ENCODE measurements at places on chromosomes 7 and 10. TPM values are rescaled to one million over a fixed set of nuclear protein-coding genes. Genes with fewer than 3 reads are reported as not detected.

The COBL gene
- total RNA-seq = 0.34 TPM

The PPA1 gene
- 256 TPM for total RNA-seq

The MAPK8 gene
- 41.4 TPM for total RNA-seq

The ZC3HAV1 gene
- 17.1 TPM for total RNA-seq

The PKD2L1 gene
- not detected for total RNA-seq

The SOSTDC1 gene
- not detected for total RNA-seq

The HABP2 gene
- not detected for total RNA-seq

The CDH23 gene
- total RNA-seq = 0.14 TPM

The KLF14 gene
- not detected for total RNA-seq

The ZNF138 gene
- total RNA-seq = 15.7 TPM

The TMEM140 gene
- total RNA-seq = 1.8 TPM

The SYT15 gene
- total RNA-seq = 0.14 TPM

The EXOC6 gene
- total RNA-seq = 5.8 TPM

The ZNF22 gene
- 10.0 TPM for total RNA-seq

The CALN1 gene
- total RNA-seq = not detected

The LBX1 gene
- not detected for total RNA-seq

The ICA1 gene
- total RNA-seq = 10.6 TPM

The GIMAP1 gene
- not detected for total RNA-seq

The MDFIC gene
- 7.5 TPM for total RNA-seq

The PNLIPRP1 gene
- not detected for total RNA-seq

The PGAM2 gene
- total RNA-seq = not detected

The TBXAS1 gene
- 1.3 TPM for total RNA-seq

The GSTO2 gene
- 6.5 TPM for total RNA-seq

The RAB19 gene
- 0.50 TPM for total RNA-seq

The ATOH7 gene
- total RNA-seq = not detected

The TUBB8 gene
- not detected for total RNA-seq

The LIPA gene
- 66.3 TPM for total RNA-seq

The MEOX2 gene
- total RNA-seq = not detected

The PNLIPRP3 gene
- total RNA-seq = 29.0 TPM

The GIMAP2 gene
- total RNA-seq = 0.21 TPM

The ADAM8 gene
- 147 TPM for total RNA-seq

The EPHB6 gene
- 0.34 TPM for total RNA-seq

The MINDY3 gene
- 29.5 TPM for total RNA-seq

The ARHGAP22 gene
- total RNA-seq = 9.5 TPM

The AKR1E2 gene
- total RNA-seq = 3.8 TPM

The TRIL gene
- total RNA-seq = 0.14 TPM

The GOLGA7B gene
- 0.21 TPM for total RNA-seq

The SPDYE18 gene
- total RNA-seq = not detected

The SUN3 gene
- 1.4 TPM for total RNA-seq

The SHTN1 gene
- 3.1 TPM for total RNA-seq

The ADRB1 gene
- 7.9 TPM for total RNA-seq

The TMEM178B gene
- total RNA-seq = 0.07 TPM
